ENCODE measurements at places on chromosomes 2 and 18.

GRCh38 chr2:31404302-31404701, 10.2 kb downstream of the XDH start:
- DNase-seq, result no peak

DNA sequence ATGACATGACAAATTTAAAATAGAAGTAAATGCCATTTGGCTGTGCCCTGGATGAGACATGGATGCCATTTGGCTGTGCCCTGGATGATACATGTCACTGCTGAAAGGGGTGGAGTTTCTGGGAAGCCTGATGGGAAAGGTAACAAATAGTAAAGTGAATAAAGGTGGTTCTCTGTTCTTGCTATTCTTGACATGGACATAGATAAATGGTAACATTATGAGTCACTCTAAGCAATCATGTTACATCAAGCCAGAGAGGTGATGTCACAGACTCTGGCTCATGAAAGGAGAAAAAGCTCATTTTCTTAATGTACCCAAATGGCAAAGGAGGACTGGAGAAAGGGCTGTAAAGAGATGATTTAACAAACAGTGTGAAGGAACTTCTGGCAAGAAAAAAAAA, 86.4 kb downstream of the EML6 start:
- no peak for DNase-seq

DNA sequence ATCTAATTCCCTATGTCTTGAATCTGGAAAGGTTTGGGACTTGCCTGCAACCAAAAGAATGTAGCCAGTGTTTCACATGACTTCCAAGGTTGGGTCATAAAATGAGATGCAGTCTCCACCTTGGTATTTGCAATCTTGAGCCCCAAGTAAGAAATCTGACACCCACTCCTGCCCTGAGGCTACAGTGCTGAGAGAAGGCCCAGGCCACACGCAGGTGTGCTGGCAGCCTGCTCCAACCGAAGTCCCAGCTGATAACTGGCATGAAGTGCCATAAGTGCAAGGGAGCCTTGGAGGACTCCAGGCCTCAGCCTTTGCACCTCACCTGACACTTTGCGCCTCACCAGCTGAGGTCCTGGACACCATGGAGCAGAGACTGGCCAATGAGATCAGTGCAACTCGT, 182.7 kb downstream of the ANAPC1 start:
- no peak for DNase-seq

DNA sequence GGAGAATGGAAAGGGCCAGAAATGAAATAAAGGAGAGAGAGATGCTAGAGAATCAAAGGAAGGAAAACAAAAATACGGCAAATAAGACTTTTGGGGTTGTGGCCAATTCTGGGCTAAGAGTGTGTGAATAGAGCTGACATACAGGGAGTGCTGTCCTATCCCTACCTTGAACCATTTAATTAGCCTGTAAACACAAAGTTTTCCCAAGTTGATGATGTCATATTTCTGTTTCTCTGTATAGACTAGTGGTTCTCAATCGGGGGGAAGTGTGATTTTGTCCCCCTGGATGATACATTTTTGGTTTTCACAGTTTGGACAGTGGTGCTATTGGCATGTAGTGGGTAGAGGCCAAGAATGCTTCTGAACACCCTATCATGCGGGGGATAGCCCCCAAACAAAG, 148.8 kb downstream of the ACTR3 start:
- no peak for DNase-seq

DNA sequence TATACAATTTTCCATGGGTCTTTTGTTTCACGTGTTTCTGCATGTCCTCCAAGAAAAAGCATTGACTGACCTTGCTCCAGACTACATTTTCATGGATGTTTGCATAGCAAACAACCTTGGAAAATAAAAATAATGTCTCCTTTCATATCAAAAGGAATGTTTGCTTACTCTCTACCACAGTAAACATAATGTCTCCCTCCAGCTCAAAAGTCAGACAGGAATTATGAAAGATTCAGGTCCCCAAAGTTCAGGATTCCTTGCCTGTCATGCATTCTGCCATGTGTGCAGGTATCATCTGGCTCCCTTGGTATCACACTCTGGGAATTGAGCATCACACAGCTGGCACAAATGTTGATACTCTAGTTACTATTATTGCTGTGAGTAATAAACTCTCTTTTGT, 103.1 kb upstream of the ZC3H15 start:
- no peak for DNase-seq

GRCh38 chr18:34085140-34085739, 139.5 kb downstream of the NOL4 start:
- DNase-seq, result no peak

DNA sequence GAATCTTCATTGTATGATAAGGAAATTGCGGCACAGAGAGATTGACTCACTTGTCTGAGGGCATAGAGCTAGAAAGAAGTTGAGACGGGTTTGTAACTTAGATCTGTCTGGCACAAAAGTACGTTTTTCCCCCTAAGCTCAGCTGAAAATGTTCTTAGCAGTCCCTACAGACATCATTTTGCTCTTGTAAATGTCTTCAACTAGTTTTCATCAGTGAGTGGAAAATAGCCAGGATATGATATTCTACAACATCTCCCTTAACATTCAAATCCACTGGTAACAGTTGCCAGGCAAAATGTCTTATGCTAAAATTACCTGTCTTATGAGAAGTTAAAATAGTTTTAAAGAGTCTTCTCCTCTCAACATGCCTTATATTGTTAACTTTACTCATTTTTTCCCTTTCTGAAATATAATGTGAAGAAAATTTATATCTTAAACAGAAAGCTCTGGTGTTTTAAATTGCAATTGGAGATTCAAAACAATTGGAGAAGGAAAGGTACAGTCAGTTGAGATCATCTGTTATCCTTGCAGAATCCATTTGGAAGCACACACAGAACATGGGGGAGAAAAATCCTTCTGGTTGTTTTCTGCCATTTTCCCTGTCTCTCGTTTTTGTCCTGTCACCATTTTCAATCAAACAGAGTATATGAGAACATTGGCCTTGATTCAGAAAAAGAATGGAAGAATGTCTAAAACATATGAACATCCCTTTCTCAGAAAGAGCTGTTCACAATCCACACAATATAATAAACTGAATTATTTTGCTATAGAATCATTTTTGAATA, 255.0 kb downstream of the TRIB2 start:
- DNase-seq, result no peak

DNA sequence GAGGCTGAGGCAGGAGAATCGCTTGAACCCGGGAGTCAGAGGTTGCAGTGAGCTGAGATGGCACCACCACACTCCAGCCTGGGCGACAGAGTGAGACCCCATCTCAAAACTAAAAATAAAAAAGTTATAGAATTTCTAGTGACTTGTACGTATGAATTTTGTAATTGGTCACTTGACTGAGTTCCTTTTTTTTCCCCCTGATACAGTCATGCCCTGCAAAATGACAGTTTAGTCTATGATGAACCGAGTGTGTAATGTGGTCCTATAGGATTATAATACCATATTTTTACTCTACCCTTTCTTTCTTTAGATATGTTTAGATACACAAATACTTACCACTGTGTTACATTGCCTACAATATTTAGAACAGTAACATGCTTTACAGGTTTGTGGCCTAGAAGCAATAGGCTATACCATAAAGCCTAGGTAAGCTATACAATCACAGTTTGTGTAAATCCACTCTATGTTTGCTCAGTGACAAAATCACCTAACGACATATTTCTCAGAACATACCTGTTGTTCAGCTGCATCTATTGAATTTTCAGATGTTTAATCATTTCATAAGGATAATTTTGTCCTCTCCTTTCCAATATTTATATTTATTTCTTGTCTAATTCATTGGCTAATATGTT, 25.4 kb downstream of the SOCS6 start:
- DNase-seq, result no peak

DNA sequence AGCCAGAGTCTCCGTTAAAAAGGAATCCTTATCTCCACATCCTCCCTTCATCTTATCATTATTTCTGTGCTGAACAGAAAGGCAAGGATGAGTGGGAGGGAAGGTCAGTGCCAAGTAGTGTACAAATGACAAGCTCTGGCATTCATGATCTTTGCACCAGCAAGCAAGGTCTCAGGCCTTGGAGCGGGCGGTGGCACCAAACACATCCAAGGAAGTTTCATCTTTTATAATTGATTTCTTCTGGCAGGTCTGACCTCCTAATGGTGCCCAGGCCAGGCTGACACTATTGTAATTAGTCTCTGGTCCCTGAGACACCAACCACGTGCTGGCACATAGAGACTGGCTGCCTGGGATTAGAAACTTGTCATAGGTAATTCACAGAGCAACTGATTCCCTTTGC, 336.6 kb downstream of the EN1 start:
- no peak for DNase-seq

DNA sequence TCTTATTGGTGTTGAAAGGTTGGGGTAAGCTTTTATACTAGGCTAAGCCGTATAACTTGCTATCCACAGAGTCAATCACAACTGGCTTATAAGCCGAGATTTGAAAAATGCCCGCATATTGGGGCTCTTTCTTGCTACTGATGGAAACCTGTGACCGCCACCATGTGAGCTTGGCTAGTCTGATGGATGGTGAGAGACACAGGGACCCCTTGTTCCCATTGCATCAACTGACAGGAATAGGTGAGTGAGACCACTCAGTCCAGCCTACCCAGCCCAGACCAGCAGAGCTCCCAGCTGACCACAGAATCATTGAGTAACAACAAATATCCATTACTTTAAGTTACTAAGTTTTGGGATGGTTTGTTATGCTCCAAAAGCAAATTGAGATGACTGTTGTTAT, 676.4 kb upstream of the HS6ST1 start:
- no peak for DNase-seq

All from stomach (tissue), 19 donors.